Activated CD8-positive, alpha-beta memory T cell treated with anti-CD3 and anti-CD28 coated beads for 4 hours (primary cell): ENCODE measurements at places on chromosomes 1 and 21.

DNA sequence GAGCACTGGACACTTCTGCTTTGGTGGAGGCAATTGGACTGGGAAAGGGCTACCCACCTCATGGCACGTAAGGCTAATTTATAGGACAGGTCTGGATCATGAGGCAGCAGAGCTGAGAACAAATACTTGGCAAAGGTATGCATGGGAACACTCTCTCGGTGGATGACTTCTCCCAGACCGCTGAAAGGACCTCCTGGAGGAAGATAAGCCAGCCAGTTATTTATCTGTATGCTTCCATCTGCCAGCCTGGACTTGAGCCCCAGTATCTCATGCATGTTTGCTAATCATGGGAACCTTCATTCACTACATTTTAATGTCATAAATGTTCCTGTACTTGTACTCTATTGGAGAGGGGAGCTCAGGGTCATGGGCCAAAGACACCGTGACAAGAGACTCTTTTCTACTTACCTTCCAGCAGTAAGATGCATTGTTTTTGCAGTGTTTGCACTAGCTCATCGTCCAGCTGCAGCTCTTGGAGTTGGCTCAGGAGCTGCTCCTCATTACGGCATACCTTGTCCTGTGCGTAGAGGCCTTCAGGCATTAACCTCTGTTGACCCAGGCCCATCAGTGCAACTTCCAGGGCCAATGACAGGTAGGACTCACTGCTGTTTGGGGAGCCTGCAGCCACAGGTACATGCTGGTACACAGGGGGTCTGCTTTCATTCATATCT, 23.7 kb downstream of the UROD start:
- no peak for DNase-seq

- peak; percentile 51 for DNase-seq
Measured at GRCh38 chr21:34807146-34807880, 138.5 kb downstream of the CLIC6 start.

DNA sequence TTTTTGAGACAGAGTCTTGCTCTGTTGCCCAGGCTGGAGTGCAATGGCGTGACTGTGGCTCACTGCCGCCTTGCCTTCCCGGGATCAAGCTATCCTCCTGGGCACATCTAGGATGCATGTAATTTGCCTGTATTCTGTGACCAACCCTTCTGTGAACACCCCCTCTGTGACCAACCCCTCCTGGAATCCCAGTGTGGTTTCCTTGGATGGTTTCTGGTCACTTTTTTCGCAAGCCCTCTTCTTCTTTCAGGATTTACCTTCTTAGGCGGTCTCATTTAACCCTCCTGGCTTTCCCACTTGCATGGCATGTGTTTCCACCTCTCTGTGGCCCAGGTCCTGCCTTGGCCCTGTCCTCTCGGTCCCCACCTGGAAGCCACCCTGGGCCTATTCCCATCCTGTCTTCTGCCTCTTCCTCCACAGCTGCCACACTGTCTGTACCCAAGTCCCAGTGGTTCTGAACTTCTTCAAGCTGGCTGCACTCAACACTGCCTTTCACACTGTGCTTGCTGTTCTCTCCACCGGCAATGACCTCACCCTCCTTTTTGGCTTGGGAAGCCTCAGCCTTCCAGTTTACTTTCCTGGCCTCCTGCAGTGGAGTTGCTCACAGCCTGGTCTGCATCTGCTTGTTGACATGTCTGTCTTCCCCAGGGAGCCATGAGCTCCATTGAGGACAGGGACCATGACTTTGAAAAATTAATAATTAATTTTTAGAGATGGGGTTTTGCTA, 57.0 kb downstream of the DISC1 start:
- DNase-seq: no peak

GRCh38 chr1:22273686-22274681, 131.1 kb upstream of the WNT4 start:
- DNase-seq: no peak

DNA sequence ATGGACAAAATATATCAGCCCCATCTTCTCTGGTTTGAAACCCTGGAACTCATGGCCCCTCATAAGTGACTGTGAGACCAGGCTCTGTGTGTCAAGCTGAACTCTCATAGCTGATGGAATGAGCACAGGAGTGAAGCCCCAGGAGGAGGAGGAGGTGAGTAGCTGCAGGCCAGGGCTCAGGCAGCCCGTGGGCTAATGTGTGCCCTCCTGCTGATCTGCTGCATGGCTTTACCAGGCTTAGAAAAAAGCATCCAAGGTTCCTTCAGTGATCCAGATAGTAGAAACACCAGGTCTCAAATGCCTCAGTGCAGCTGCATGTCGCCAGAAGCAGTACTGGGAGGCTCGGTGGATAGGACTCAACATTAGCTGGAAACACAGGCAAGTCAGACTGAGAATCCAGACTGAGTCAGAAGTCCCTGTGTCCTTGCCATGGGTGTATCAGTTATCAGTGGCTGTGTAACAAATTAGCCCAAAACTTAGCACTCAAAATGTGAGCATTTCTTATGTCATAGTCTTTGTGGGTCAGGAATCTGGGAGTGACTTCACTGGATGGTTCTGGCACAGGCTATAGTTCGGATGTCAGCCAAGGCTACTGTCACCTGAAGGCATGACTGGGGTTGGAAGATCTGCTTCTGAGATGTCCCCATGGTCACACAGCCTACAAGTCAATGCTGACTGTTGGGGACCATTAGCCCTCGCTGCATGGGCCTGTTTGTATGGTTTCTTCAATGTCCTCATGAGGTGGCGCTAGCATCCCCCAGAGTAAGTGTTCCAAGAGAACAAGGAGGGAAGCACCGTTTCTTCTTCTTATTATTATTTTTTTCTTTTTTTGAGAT, 255.4 kb upstream of the IRF2BP2 start:
- no peak for DNase-seq

DNA sequence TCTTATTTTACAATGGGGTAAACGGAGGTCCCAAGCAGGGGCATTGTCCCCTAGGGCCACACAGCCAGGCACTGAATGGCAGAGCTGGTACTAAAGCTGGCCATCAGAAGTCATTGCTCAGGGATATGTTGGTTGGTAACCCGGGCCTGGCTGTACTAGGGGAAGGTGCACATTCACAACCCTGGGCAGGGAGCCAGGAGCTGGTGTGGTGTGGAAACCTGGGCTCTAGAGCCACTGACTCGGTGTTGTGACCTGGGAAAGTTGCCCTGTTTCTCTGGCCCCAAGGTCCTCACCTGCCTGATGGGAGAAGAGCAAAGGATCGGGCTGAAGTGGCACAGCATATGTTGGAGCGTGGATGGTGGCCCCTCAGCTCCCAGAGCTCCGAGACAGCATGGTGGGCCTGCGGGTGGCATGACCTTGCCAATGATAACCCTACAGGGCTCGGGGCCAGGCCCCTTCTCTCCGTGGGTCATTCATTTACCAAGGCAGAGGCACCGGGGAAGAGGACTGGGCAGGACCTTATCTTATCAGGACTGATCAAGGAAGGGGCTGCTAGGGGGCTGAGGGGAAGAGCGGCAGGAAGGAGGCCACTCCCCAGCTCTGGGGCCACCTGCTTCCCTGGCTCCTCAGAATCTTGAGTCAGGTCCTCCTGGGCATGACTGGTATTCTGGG, 274.1 kb downstream of the TRABD2B start:
- DNase-seq: no peak

GRCh38 chr1:41006942-41007865, 14.3 kb downstream of the SLFNL1 start:
- DNase-seq: no peak

- DNase-seq: no peak
Measured at GRCh38 chr1:88145752-88146151, 538.3 kb upstream of the PKN2 start.

DNA sequence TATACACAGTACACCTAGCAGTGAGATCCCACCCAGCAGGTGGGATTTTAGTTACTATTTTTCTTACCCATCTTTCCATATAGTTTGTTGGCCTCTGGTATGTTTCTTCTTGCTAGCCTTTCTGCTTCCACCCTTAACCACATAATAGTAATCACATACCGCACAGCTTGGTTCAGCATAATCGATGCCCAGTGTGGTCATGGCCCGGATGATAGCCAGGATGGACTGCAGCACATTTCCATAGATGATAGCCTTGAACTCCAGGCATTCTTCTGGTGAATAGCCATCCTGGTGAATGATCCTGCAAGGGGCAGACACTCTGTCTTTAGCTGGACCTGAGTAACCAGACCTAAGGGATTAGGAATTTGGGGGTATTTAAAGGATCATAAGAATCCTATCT, 9.5 kb downstream of the GNAT2 start:
- DNase-seq: no peak

GRCh38 chr1:187862506-187862905, 1033.8 kb downstream of the PLA2G4A start:
- DNase-seq: no peak

DNA sequence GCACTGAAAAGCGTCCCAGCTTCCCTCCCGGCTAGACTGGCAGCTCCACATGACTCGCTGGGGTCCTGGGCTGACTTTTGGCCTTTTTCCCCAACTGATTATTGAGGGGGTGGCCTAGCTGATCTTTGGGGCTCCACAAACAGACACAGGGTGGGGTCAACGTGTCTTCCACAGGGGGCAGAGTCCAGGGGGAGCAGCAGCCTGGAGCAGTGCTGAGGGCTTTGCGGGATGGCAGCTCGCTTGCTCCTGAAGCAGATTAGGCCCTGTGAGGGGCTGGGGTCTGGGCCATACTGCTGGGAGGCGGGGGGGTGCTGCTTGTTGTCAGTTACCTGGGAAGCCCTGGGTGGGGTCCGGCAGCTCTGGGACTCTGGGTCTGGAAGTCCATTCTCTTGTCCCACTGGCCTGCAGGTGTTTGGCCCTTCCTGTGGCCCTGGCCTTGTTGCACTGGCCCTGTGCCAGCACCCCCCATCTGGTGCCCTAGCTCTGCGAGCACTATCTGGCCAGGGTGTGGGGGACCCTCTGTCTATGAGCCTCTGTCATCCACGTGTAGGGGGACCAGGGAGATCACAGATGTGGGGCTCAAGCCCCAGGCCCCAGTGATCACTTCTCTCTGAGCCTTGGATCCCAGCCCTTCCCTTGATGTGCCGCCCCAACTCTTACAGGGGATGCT, 12.3 kb upstream of the HES5 start:
- DNase-seq: no peak

- no peak for DNase-seq
Measured at GRCh38 chr1:211653959-211654496, 21.4 kb downstream of the NEK2 start.

DNA sequence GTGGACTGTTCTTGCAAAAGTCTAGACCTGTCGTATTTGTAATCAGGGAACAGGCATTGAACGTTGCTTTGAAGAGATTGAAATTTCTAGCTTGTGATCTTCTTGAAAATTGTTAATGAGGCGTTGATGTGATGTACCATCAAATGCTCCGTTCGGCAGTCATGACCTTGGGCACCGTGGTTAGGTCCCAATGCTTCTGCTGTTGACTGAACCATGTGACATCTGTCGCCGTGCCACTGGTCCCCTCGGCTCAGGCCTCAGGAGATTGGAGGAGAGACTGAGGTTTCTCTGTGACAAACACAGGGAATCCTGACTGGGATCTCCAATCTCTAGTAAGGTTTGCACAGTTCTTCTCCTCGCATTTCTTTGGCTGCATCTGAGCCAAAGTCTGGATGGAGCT, 18.1 kb upstream of the KCNAB2 start:
- no peak for DNase-seq

- DNase-seq: peak; percentile 27
Measured at GRCh38 chr1:25875154-25875855, at the start of gene PAQR7. Gene PAQR7 (minus strand): TSS chr1:25875708. CDS start chr1:25863839, 11,869 bp downstream.

GRCh38 chr1:48524892-48525467, 53.0 kb upstream of the SPATA6 start:
- DNase-seq: no peak

DNA sequence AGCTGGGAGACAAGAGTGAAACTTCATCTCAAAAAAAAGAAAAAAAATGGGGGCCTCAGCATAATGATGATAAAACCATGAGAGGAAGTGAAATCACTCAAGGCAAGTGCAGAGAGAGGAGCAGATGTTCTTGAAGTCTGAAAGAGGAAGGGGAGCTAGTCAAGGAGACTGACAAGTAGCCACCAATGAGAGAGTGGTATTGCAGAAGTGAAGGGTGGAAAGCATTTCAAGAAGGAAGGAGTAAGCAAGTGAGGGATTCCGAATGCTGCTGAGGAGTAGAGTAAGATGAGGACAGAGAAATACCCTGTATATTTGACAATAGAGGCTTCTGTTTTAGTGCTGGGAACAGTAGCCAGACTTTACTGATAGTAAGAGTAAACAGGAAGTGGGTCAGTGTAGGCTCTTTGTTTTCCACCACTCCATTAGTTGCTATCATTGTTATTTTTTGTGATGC, 2.9 kb downstream of the TATDN3 start:
- no peak for DNase-seq

DNA sequence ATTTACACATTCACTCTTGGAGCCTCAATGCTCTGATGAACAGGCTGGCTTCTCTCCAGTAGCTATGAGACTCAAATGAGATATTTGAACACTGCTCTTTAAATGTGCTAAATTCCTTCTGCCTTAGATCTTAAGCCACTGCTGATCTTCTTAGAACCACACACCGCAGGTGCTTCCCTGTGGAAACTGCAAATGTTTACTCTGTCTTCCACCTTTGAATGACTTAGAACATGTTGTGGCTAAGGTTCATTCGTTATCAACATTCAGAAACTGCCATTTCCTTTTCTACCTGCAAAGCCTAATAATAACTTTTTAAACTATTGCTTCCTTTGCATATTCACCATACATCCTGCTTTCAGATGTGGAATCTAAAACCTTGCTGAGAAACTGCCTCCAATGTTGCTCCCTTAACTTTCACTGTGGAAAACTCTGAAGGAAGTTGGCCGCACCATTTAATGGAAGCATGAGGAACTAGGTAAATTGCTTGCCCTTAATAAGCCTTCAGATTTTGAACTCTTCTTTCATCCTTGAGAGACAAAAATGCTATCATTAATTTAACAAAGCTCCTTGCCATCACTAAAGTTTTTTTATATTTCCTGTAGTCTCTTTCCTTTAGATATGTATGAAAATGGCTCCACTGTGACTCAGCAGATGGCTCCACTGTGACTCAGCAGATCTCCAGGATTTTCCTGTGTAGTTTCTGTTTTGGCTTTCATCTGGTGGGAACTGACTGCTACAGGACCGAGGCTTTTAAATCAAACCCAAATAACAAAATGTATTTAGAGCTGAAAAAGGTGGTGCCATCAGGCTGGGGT, 143.8 kb downstream of the TNFSF18 start:
- DNase-seq: no peak

GRCh38 chr21:37606549-37606948, 240.0 kb downstream of the DYRK1A start:
- DNase-seq: no peak

DNA sequence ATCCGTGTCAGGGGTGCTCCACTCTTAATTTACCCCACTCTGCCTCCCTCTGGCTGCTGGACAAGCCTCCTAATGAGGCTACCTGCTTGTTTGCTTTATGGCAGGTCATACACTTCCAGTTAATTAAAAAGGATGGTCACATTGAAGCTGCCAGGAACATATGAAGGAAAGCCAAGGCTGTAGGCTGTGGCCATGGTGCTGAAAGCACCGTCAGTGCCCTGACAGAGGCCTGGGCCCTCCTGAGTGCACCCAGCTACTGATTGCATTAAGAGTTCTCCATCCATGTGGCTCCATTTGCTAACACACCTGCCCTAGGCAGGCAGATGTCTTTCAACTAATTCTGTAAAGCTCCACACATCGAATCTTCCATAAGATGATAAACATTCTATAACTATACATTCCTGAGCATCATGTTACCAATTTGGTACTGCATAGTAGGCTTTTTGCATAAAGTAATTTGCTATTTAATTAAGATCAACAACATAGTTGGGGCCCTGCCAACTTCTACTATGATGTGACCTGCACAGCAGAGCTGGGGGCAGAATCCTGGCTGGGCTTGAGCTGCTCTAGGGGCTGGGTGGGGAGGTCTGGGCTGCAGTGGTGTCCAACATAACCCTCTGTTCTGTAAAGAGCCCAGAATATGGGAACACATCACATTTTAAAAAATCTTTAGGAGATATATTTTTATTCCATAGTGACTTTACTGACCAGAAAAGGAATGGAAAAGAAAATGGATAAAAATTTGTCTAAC, 224.8 kb downstream of the SIPA1L2 start:
- no peak for DNase-seq
